ENCODE measurements at places on chromosomes 3 and 15.

GRCh38 chr15:36403351-36403750 is 176.1 kb upstream of the CDIN1 start:
- DNase-seq: no peak

DNA sequence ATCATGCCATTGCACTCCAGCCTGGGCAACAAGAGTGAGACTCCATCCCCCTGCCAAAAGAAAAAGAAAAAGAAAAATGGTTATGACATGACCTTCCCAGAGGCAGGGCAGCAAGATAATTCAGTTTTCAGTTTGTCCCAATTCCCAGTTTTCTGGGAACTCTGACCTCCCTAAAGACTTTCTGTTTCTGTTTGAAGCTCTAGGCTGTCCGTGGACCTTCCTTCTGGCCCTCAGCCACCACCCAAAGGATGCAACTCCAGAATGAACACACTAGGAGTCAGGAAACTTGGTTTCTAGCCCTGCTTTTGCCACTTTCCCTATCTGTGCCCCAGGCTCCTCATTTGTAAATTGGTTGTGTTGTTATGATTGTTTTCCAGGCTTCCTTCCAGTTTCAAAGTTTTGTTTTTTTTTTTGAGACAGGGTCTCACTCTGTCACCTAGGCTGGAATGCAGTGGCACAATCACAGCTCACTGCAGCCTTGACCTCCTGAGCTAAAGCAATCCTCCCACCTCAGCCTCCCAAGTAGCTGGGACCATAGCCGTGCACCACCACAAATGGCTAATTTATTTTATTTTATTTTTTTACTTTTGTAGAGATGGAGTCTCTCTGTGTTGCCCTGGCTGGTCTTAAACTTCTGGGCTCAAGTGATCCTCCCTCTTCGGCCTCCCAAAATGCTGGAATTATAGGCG is 68.6 kb downstream of the CDC25A start:
- no peak for DNase-seq

GRCh38 chr15:78878356-78878755 is 5.7 kb downstream of the MORF4L1 start:
- DNase-seq: no peak

GRCh38 chr3:23806534-23807423 is 1.0 kb downstream of the UBE2E1 start:
- peak; percentile 25 for DNase-seq

DNA sequence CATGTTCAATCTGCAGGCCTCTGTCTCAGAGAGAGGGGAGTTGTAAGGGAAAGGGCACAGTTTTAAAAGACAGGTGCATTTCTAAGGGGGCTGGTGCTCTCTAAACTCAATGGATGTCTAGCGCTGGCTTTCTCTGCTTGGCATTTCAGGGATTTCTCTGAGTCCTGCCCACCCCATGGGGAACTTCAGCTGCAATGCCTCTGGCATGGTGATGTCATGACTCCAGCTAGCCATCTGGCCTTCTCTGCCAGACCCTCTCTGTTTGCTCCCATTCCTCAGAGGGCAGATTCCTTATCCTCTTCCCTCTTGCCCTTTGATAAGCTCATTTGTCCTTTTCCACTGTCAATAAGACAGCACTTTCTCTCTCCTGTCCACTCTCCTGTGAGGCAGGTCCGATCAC is 40.8 kb downstream of the RPLP1 start:
- DNase-seq: no peak

- DNase-seq: no peak
Observed at GRCh38 chr3:57546616-57547015, 2.5 kb upstream of the DNAH12 start.

GRCh38 chr15:89483079-89483478 is 13.3 kb downstream of the RHCG start:
- no peak for DNase-seq

GRCh38 chr3:60841355-60841754 is 409.9 kb downstream of the FHIT start:
- no peak for DNase-seq
